ENCODE measurements at places on chromosomes 5 and 9.

GRCh38 chr9:101030086-101030391, 1.5 kb downstream of the PLPPR1 start:
- no peak for DNase-seq

DNA sequence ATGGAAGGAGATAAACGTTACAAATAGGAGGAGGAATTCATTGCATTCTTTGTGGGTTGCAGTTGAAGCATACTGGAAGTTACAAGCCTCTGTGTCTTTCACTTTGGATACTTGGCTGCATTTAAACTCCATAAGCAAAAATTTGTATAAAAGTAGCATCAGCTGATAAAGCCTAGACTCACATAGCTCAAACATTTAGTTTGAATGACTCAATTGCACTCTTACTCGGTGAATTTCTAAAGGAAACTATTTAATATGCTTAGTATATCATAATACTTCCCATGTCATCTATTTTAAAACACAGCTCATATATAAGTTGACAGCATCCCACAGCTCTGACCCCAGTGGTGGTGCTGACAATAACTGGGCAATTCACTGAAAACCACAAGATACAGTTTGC, 596.6 kb upstream of the ZNF608 start:
- DNase-seq = peak; percentile 62

- no peak for DNase-seq
Measured at GRCh38 chr5:134394932-134395331, 16.7 kb downstream of the CDKN2AIPNL start.

- DNase-seq = no peak
Measured at GRCh38 chr9:90772386-90772785, 29.2 kb upstream of the SYK start.

DNA sequence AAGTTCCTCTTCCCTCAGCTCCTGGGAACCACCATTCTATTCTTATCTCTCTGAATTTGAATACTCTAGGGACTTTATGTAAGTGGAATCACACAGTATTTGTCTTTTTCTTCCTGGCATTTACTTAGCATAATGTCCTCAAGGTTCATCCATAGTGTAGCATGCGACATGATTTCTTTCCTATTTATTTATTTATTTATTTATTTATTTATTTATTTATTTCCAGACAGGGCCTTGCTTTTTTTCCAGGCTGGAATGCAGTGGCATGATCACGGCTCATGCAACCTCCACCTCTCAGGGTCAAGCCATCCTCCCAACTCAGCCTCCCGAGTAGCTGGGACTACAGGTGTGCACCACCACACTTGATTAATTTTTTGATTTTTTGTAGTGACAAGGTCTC, 142.1 kb downstream of the GPBP1 start:
- no peak for DNase-seq

- DNase-seq = peak; percentile 91
Measured at GRCh38 chr5:159094745-159095144, 5.0 kb downstream of the EBF1 start.

DNA sequence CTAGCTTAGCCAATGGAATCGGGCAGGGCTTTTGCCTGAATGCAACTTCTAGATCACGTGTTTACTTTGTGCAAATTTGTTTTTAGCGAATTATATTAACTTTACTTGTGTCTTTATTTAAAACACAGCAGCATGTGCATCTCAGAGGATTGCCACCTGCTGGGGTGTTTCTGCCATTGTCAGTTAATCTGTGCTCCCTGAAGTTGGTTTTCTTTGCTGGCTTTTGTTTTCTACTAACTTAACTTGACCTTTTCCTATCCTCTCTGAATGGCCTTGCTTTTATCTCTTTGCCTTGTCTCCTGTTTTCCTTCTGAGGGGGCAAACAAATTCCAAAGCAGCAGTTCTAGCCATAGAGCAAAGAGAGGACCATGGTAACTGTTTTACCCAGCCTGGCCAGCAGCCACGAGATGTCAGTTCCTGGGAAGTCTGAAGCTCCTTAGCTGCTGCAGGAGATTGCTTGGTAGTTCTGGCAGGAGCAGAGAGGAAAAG, 67.6 kb downstream of the ARHGEF28 start:
- peak; percentile 25 for DNase-seq

DNA sequence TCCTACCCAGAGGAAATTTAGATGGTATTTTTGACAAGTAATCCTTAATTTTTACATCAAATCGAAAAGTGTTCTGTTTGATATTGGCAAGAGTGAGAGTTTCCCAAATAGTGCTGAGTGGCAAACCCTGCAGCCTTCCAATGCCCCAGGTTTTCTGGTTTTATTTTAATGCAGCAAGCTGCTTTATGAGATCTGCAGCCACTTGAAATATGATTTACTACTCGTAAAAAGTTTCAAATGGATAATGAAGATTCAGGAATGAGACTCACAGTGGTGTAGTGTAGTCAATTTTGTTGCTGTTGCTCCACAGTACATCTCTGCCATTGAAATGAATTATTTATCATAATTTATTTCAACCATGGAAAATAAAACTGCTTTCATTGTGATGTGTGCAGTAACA, 23.6 kb upstream of the TLX3 start:
- no peak for DNase-seq

DNA sequence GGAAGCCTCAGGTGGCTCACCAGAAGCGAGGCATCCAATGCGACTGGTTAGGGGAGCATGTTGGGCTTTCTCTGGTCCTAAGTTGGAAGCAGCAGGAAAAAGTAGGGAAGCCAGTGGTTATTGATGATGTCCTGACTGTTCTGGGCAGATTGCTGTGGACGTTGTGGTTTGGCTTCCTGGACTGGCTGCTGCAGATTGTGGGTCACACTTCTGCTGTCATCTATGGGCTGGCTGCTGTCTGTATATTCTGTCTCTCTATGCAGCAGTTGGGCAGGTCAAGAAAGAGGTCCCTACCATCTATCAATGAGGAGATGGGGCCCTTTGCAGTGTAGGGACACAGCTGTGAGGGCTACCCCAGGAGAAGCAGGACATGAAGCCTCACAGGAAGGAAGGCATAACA, 13.5 kb upstream of the MARCHF6 start:
- DNase-seq = no peak

DNA sequence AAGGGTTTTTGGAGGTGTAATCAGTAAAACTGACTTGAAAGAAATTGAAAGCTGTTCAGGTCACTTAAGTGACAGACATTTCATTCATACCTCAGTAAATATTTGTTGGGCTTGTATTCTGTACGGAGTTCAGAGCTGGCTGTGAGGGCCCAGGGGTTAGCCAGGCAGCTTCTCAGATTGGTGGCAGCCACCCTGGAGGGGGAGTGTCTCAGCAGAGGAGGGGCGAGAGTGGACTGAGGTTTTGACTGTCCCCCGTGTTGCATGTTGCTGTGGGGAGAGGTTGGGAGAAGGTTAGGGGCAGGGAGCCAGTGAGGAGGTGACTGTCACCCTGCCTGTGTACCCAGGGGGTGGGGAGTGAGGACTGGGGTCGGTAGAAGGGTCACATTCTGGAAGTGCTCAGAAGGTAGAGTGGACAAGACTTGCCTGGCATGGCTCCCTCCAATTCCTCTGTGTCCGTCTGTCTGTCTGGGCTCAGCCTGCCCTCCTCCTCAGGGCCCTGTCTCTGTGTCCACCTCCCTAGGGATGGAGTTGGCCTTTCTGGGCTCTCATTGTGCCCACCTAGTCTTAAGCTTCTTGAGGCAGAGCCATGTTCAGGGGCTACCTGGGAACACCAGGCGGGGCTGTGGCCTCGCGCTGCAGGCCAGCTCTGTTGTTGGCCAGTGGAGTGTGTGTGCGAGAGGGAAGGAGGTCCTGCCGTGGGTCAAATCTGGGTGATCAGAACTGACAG, 4.4 kb downstream of the PHF2 start:
- DNase-seq = no peak

DNA sequence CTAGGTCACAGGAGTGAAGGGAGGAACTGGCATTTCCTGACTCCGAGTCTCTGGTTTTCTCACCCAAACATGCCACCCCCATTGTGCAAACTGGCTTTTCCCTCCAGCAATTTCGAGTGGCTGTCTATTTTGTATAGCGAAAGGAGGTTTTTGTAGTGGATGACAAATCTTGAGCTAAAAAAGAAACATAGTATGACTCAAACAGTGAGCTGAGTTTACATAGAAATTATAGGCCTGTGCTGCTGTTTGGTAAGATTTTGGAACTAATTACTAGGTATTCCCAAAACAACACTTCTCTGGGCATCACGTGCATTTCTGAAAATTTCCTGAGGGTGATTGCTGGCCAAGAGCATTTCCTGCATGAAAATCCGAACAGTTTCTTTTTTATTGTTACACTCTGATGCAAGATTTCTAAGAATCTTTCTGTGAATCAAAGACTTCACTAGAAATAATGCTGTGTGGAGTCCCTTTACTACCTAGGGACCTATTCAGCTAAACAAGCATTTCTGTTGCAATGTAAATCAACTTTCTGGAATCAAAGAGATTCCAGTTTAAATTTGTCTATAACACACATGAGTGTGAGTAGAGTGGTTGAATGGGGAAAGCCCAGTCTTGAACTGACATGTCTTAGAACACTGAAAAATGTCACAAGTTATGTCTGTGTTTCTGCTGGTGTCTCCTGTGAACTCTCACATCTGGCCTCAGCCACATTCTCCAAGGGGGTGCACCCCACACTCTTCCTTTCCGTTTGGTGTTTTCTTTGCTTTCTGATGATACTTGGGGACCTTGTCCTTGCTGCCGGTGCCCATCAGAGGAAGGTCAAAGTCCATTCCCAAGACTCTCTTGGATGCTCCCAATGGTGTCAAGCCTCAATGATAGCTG, 33.3 kb upstream of the DAPK1 start:
- no peak for DNase-seq

GRCh38 chr9:70947086-70947485, 174.3 kb downstream of the TRPM3 start:
- no peak for DNase-seq

- no peak for DNase-seq
Measured at GRCh38 chr5:102290004-102290403, 6.1 kb downstream of the SLCO4C1 start.

GRCh38 chr5:159330131-159330800, at the start of gene IL12B:
IL12B (minus strand) TSS chr5:159330487; CDS start chr5:159326782, 3,705 bp downstream.
- DNase-seq = peak; percentile 65

- DNase-seq = no peak
Measured at GRCh38 chr5:36839489-36840476, 36.8 kb upstream of the NIPBL start.

DNA sequence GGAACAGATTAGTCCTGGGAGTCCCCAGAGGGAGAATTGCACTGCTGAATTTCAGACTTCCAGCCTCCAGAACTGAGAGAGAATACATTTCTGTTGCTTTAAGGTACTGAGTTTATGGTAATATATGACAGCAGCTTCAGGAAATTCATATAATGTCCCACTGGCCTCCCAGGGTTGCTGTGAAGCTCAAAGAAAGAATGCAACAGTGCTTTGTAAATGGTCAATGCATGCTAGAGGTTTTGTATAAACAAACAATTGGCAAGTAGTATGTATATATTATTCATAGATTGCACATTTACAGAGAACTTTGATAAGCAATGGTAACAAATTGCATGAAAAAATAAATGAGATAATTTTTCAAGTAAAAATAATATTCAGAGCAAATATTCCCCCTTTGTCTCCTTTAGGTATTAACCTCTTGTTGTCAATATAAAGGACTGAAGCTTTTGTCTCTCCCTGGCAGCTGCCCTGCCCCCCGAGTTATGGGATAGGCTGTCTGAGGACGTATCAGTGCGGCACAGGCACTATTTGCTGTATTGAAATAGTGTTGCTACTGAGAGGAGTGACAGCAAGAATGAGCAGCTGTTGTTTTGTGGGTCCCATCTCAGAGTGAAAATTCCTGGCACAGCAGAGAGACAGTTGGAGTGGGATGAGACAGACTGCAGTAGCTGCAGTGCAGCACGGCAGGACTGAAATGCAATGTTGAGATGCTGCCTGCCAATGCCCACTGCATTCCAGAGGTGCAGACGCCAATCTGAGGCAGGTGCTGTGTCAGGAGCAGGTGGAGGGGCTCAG, 194.2 kb upstream of the GLRA1 start:
- DNase-seq = no peak

GRCh38 chr5:141867139-141867538, 11.1 kb downstream of the PCDH1 start:
- DNase-seq = peak; percentile 29

DNA sequence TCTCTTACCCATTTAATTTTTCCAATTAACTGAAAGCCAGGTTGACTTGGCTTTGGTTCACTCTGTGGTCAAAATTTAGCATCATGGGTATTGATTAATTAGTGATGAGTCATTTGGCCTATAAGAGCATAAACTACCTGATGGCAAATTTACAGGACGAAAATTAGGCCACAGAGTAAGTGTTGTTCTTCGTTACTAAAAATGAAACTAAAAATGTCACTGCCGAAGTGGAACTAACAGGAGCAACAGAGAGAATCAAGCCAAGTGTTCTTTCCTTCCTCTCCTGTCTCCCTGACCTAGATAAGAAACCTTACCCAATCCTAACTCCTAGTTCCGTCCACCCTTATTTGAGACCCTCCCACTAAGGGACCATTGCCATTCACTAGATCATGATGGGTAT, 176.9 kb downstream of the RAB3C start:
- no peak for DNase-seq

DNA sequence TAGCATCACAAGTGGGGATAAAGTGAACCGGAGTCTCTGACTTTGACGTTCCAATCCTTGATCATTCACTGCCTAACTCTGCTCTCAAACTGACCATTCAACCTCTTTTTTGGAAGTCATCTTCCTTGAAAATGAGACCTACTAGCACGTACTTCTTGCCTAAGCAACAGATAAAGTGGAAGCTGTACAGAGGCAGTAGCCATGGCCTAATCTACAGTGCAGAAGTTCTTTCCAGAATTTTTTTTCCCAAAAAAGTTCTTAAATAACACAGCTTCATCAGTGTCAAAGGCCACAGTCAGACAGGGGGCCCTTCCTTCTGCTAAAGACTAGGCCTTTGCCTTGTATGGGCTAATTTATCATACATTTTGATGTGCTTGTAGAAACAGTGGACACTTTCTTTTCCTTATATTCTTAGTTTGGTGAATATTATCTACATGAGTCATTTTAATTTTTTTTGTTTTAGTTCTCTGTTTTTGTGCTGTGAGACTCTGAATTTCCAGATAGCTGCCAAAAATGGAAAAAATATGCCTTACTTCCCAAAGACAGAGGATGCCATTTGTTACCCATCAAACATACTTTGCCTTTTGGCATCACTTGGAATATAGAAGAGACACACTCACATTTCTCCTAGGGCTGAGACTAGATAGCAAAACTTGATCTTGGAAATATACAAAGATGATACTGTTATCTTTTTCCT, 96.3 kb upstream of the VCAN start:
- no peak for DNase-seq

DNA sequence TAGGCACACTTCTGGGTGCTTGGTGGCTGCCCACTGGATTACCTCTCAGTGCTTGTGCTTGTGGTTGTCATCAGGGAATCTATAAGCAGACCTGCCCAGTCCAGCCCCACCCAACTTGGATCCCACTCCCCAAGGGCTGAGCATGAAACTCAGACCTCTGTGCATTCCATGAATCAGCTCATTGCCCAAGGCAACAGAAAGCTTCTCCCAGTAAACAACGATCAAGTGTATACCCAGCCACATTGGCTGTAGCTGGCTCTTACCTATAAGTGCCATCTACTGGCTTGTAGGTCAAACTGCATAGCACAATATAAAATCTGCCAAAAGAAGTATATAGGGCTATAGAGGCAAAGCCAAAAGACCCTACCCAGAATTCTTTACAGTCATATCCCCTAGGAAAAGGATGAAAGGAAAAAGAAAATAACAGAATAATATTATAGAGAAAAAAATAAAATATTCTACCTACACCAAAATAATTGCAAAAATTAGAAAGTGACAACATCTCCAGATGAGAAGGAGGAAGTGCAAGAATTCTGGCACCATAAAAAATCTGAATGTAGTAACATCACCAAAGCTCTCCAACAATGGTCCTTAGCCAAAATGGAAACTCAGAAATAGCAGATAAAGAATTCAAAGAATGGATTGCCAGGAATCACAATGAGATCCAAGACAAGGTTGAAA, 321.0 kb upstream of the TRPC7 start:
- DNase-seq = no peak

- DNase-seq = no peak
Measured at GRCh38 chr5:95723632-95724369, 7.3 kb upstream of the RHOBTB3 start.
